Activated T-cell treated with anti-CD3 and anti-CD28 coated beads for 48 hours (primary cell): ENCODE measurements at places on chromosomes 11 and 22.

DNA sequence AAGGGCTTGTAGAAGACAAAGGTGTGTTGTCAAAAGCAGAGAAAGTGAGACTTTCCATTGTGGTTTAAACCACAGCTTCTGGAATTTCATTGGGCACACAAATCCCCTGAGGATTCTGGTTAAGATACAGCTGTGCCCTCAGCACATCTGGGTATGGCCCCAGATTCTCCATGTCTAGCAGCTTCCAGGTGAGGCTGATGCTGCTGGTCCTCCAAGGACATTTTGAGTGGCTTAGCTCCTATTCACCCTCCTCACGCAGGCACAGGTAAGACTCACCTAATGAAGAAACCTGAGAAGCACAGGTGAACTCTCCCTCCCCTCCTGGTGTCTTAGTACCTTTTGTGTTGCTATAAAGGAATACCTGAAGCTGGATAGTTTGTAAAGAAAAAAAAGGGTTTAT is 88.9 kb upstream of the IGLL5 start:
- no peak for DNase-seq

DNA sequence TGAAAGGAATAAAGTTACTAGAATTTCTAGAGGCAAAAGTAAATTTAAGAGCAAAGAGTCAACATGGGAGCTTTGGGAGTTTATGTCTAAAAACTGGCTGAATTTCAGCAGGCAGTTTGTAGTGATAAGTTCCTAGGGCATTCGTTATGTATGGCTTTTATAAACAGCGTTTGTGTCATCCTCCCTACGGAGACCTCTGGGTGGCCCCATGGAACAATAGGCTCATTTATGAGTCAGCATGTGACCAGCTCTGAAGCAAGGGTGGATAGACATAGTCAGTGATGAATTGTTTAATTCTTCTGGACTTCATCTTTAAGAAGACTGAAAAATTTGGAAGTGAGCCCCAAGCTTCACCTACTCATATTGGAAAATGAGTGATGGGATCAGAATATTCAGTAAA is 37.1 kb downstream of the SVIP start:
- DNase-seq = no peak

- DNase-seq = no peak
These were observed 34.8 kb downstream of the IRAG1 start for GRCh38 chr11:10658621-10659338.

DNA sequence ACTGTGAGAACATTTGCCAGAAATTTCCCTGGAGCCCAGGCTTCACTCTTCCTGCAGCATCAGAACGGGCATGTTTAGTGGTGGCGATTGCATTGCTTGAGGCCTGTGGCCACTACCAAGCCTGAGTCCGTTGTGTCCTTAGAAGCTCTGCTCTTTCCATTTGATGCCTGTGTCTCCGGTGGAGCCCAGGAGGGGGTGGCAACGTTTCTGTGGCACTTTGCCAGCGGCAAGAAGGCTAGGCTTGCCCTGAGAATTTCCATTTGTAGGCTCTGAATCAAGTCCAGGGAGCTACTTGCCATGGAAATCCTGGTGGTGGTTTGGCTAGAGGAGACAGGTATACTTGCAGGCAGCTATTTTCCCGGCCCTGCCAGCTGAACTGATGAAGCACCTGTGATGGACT is 47.1 kb downstream of the ADAMTS8 start:
- DNase-seq = no peak

GRCh38 chr11:60994541-60995080 is 23.1 kb downstream of the CD6 start:
- no peak for DNase-seq

DNA sequence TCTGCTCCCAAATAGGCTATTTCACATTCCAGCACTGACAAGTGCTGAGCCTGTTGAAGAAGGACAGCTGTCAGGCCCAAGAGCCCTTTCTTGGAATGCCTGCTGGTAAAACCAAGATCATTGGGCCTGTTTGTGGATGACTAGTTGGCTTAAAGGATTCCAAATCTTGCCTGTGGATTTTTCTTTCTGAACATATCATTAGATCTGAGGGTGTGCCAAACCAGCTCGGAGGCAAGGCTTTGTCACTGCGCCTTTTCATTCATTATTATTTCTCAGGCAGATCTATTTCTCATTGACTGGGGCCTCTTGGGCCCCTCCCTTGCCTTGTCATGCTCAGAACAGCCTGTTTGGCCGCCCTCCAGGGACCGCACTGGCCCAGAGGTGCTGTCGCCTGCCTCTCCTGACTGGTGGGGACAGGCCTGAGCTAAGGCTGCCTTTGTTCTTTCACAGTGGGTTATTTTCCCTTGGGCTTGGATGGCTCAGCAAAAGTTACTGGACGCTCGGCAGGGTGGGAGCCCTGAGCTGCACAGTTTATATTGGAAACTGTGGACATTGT is 222.7 kb upstream of the SESN3 start:
- no peak for DNase-seq

GRCh38 chr11:10925149-10925926 is 67.5 kb upstream of the ZBED5 start:
- DNase-seq = no peak

GRCh38 chr11:3955299-3955665 is 99.8 kb downstream of the STIM1 start:
- DNase-seq = no peak

- no peak for DNase-seq
These were observed 146.3 kb downstream of the SNX19 start for GRCh38 chr11:130769782-130770535.

DNA sequence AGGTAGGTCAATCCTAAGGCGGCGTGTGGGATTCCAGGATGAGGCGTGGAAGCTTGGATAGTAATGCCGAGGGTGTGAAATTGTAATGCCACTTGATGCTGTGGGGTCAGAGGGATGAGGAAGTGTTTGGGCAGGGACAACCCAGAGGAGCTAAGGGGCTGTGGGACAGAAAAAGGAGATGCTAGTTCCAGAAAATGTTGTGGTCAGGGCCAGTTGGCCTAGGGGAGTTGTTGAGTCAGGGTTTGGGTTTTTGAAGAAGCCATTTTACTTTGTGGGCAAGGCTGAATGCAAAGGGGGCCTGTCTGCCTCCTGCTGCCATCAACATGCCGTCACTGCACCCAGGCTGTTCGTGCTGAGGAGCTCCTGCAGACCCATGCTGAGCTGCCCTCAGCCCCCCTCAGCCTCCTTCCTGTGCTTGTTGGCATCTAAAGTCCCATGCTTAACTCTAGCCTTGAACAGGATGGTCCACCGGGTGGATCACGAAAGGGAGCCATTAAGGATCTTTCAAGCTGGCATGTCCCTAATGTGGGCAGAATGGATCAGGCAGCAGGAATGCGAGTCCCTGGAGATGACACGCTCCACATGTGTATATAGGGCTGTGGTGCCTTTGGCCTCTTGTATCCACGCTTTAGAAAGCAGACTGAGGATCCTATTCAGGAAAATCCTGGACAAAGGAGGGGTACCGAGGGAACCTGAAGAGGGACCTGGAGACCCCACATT is 2.1 kb downstream of the C11orf16 start:
- no peak for DNase-seq

- no peak for DNase-seq
These were observed 1398.2 kb downstream of the LRRC4C start for GRCh38 chr11:40061221-40061620.

DNA sequence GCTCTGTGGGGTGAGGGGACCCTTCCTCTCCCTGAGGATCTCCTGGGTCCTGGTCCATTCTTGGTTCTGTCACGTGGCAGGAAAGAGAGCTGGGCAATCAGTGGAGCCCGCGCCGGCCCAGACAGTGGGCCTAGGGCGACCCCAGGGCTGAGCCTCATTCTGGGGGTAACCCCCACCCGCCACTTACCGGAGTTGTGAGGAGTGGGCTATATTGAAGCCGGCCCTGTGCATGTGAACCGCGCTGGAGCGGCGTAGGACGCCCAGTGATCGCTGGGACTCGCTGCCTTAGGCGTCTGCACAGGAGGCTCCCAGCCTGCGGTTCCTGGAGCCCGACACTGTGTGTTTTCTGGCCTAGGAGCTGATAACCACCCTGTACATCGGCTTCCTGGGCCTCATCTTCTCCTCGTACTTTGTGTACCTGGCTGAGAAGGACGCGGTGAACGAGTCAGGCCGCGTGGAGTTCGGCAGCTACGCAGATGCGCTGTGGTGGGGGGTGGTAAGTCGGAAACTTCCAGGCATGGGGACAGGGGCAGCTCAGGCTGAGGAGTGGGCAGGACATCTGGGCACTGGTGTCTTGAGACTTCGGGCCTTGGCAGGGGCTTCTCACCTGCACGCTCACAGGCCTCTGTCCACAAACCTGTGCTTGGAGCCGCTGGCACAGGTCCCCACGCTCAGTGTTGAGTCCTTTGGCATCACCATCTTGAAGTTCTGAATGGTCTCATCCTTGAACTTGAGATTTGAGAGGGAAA is 127.1 kb downstream of the KCNQ1OT1 start:
- DNase-seq = no peak

GRCh38 chr11:100105982-100106358 is 581.1 kb upstream of the ARHGAP42 start:
- DNase-seq = no peak

DNA sequence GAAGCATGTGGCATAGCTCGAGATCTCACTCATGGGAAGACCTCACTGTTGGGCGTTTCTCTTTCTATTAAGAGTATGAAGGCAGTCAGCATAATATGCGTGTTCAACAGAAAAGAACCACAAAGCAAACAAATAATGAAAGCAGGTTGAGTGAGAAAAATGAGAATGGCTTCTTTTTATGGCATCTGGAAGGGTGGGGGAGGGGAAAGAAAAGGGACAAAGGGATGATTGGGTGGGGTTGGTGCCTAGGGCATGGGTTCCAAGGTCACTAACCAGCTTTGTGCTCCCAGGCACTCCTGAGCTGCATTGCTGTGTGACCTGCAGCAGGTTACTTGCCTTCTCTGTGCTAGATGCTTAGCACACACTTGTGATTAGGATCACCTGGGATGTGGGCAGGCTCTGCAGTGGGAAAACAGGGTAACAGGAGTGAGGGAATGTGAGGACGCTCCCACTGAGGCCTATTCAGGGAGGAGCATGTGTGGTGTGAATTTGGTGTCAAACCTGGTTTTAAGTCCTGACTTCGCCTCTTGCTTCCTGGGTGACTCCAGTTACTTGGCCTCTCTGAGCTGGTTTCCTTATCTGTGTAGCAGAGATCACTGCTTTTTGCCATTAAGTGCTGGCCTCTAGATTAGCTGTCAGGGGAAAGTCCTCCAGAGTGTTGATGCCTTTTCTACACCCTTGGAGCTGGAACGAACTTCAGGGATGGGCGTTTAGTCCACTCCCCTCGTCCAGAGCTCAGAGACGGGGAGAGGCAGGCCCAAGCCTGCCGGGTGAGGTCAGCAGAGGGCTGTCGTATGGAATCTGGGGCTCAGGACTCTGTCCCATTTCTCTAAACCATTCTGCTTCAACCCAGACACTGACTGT is 74.8 kb downstream of the KIAA1671 start:
- DNase-seq = no peak

DNA sequence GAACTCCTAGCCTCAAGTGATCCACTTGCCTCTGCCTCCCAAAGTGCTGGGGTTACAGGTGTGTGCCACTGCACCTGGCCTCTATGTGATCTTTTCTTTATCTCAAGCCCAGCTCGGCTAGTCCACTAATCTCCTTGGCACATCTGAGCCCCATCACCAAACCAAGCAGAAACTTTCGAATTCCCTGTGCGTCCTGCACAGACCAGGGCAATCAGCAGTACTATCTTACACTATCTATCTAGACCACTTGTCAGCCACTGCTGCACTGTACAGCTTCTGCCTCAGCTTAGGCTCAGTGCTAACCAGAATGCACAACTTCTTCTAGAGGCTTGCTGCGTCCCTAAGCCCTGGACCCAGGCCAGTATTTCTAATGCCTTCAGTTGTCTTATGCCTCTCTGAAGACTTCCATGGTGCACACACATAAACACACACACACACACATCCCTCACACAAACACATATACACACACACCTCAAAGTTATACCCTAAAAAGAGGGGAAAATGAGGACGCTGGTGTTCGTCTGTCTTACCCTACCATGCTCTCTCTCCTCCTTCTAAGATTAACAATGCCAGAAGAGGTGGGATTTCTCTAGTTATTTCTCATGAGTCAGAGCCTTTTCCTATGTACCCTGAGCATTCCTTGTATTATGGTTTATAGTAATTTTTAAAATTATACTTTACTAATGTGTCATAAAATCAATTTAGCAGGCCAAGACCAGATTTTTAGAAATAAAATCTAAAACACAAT is 59.3 kb upstream of the FAM181B start:
- no peak for DNase-seq

DNA sequence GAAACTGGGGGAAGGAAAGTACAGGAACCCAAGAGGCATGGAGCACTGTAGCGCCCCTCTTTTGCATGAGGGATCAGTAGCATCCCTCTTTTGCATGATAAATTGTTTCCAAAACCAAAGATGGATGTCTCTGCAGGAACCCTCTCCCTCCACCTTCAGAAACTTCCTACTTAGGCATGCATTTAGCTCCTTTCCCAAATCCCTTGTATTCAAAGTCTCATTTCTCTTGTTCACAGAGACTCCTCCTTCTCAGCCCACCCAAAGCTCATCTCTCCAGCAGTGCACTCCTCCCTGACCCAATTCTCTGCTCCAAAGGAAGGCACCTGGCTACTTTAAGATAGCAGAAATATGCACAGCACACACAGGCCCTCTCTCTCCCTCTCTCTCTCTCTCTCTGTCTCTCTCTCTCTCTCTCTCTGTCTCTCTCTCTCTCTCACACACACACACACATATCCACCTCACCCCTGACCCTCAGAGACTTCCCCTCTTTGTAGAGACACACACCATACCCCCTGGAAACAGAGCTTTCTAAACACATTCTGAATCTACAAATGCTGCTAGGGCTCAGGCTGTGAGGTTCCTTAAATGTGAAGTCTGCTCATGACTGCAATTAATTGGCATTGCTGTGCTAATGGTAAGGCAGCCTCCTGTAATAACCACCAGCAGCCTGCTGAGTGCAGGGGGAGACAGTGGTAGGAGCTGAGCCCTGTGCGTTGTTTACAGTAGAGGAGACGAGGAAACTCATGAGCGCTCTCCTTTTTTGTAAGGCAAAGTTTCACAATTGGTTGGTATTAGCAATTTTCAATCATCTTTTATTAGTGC is 519.6 kb downstream of the NTM start:
- no peak for DNase-seq

DNA sequence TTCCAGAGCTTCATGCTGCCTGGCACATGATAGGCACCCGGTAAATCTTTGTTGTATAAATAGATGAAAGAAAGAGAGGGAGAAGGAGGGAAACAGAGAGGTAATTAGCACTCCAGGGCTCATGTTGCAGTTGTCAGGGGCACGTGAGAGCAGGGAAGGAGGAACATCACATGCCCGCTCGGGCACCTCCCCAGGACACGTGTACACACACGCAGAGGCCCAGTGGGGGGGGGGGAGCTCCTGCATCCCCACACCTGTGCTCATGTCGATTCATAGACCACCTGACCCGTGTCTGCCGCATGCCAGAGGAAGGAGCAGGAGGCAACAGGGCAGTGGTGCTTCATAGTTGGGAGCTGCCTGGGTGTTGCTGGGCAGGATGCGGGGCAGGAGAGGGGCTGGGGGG is 37.1 kb upstream of the NNMT start:
- DNase-seq = no peak

- DNase-seq = no peak
These were observed 35.0 kb downstream of the DKK3 start for GRCh38 chr11:11973361-11973800.
